ENCODE measurements at places on chromosomes 7 and 10.
A peak's percentile ranks its signal among the peaks of the same experiment; 100 is the strongest.

DNA sequence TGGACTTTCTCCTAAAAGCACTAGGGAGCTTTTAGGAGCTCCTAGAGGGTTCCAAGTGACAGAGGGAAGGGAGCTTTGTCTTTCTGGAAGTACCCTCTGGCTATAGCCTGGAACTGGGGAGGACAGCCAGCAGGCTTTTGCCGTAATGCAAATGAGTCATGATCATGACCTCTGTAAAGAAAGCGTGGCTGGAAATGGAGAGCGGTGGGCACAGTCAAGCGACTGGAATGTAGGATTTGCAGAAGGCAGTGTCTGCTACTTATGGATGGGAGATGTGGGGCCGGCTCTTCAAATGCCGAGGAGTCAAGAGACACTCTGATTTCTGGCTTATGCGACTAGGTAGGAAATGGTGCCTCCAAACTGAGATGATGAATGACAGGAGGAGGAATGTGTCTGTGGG lies 34.6 kb upstream of the PLPP4 start:
- DNase-seq: no peak

DNA sequence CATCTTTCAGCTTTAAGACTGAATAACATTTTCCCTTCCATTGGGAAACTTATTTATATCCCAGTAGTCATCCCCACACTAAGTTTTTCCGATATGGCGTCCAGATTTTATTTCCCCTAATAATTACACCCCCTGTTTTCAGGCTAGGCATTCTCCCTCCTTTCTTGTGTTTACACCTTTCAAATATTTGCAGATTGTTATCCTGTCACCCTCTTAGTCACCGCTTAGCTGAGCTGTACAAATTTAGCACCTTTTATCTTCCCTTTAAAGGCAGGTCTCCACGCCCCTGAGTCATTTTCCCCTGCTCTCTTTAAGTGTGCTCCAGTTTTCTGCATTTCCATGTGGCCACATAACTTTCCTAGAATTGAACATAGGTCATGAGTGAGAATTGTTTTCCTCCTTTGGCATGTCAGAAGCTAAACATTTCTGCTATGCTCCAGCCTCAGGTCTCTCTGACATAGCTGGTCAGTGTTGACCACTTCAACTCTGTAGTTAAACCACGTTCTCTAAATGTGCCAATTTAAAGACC lies 47.4 kb downstream of the LRRC4 start:
- no peak for DNase-seq

DNA sequence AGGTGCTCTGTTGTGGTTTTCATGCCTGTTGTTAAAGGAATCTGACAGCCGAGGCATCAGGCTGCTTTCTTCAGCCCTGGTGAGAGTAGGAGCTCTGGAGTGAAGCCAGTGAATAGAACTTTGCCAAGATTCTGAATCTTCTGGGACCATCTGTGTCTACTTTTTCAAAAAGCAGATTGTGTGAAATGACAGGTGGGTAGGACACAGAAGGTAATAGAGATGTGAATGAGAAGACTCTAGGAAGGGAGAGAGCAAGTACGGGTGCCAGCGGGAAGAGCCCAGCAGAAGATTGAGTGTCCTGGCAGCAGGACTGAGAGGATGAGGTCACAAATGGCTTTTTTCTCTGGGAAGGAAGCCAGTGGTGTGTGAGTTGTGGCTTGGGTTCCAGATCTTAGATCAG lies 429.2 kb downstream of the SDK1 start:
- no peak for DNase-seq

GRCh38 chr7:131723926-131724325 lies 167.5 kb upstream of the PODXL start:
- DNase-seq: peak; percentile 7

DNA sequence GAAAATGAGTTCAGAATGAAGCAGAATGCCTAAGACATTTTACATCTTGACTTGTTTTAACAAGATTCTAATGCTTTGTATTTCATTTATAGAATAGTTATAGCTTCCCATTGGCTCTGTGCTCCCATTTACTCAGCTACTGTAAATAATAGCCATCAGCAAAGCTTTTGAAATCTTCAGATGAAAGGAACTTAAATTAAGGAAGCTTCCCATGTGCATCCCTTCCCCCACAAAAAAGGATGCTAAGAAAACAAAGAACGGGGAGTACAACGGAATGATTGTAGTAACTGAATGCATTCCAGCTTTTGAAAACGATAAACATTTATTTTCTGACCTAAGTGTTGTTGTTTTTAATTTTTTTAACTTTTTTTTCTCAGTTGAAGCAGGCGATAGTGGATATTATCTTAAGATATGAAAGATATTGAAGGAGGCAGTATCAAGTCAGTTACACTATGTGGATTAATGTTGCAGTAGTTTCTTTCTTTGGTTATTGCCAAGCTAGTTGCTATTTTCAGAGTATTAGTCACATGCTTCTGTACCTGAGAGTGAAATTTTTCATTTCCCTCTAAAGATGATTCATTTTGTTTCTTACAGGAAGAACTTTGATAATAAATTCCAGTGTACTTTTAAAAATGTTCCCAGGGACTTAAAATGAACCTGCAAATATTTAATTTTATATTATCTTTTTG lies 129.2 kb downstream of the KCND2 start:
- DNase-seq: no peak

- DNase-seq: no peak
Measured at GRCh38 chr7:34558022-34558421, 100.0 kb upstream of the NPSR1 start.

DNA sequence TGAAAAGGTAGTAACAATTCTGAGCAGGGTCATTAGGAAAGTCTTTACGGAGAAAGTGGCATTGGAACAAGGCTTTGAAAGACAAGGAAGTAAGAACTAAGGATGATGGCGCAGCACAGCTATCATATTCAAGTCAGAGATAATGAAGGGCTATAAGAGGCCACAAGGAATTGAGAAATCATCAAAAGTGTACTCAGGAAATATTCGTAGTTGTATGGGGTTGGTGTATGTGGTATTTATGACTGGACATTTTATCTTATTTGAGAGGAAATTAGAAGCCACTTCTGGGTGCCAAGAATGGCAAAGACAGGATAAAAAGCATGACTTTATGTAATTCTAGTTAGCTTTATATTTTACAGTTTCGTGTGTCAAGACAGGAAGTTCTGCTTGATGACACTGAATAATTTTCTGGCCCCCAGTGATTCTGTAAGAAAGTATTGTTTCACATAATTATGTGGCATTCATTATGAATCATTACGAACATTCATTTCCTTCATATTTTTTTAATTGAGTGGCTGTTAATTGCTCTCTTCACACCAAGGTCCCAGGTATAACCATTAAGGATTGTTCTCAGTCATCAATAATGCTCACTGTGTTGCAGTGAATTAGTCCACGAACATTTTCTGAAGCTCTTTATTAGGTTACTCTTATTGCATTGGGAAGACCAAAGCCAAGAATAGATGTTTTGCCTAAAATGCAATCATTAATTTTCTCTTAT lies 244.3 kb downstream of the PHF14 start:
- no peak for DNase-seq

- DNase-seq: no peak
Measured at GRCh38 chr10:94156453-94156852, 162.7 kb downstream of the PLCE1 start.

GRCh38 chr7:10934292-10934691 lies 39.4 kb upstream of the PHF14 start:
- peak; percentile 90 for DNase-seq

DNA sequence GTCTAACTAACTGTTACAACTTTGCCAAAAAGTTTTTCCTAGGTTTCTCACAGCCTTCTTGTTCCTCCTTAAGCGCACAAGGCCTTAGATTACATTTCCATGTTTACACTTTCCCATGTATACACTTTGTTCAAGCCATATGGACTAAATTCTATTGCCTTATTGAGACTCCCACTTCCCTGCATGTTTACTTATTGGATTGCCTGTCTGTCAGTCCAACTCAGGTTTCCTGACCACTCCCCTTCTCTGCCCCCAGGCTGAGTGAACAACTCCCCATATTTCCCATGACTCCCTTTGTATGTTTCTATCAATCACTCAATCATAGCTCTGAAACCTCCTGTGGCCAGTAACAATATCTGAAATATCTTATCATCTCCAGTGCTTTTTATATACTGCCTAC lies 43.0 kb downstream of the SLC25A40 start:
- DNase-seq: no peak

GRCh38 chr10:51629934-51630639 lies 69.3 kb downstream of the CSTF2T start:
- DNase-seq: peak; percentile 54

- no peak for DNase-seq
Measured at GRCh38 chr7:129257168-129257567, 32.3 kb downstream of the AHCYL2 start.

- DNase-seq: no peak
Measured at GRCh38 chr10:714214-714613, 24.7 kb upstream of the DIP2C start.

GRCh38 chr7:129775695-129776361 lies 164.3 kb downstream of the NRF1 start:
- no peak for DNase-seq

Measured in HCEC 1CT (cell line).